Liver (tissue), 10 donors: ENCODE measurements at places on chromosomes 4 and X.

DNA sequence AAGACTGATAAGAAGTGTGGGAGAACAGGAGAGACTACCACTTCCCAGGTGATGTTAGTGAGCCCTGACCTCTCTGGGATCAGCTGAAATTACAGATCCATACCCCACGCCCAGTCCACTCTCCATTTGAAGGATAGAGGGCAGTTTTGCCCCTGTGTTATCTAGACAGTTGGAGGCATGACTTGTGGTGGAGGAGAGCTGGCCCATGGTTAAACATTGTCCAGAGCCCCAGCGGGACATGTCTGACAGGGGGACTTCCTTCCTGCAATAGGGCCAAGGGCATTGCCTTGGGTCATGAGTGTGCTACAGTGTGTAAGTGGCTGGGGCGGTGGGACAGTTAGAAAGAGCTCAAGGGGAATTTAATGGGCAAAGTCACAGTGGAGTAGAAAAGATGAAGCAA lies 181.1 kb downstream of the MID1IP1 start:
- peak; percentile 35 for DNase-seq

GRCh38 chr4:1644891-1645657 lies 39.0 kb downstream of the FAM53A start:
- no peak for DNase-seq

DNA sequence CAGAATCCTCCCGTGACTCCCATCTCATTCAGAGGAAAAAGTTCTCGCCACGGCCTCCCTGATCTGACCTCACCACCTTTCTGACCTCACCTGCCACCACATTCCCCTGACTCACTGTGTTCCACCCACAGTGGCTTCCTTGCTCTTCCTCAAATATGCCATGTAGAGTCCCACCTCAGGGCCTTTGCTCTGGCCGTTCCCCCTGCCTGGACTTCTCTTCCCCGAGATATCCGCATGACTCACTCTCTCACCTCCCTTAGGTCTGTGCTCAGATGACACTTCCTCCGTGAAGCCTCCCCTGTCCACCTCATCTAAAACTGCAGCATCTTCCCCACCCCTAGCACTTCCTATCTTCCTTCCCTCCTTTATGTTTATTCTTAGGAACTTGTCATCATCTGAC lies 7.2 kb upstream of the TSPYL2 start:
- no peak for DNase-seq

DNA sequence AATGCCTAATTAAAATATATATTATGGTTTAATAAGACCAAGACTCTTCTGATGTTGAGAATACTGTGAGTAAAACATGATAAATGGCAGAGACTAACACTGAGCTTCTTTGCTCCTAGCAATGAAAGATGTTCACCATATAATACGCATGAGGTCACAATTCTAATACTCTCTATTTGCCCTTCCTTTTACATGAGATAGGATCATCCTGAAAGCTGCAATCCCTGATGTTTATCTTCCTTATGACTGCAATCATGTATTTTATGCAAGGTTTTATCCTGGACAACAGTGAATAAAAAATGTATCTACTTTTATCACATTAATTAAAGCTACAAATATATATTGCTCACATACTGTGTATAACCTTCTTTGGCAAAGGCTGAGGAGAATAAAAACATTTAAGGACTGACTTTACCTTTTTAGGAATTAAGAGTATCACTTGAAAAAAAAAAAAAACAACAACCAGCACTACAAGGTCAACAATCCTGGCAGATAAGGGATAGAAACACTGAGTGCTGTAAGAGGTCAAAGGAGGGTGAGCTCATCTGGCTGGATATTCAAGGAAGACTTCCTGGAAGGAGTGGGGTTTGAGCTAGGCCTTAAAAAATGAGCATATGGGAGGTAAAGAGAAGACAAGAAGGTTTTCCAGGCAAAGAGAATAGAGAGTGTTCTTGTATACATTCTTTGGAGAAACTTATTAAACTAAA lies 99.9 kb downstream of the AREG start:
- no peak for DNase-seq

DNA sequence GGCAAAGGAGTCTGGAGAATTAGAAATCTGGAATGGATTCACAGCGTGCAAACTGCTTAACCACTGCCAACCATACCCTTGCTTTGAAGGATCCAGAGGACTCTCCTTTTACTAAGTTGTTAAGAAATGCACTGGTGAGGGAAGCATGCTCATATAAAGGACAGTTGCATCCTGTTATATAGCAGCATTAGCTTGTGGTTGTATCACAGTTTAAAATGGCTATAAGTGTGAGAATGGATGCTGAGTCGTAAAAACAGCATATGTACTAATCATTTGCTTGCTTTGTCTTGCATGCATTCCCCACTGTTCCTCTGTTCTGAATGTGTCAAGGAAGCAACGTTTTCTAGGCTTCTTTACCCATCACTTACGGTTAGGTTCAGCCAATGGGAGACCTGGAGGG lies 101.1 kb downstream of the CXCL13 start:
- no peak for DNase-seq

GRCh38 chr4:89243733-89244252 lies 63.8 kb downstream of the GPRIN3 start:
- no peak for DNase-seq

DNA sequence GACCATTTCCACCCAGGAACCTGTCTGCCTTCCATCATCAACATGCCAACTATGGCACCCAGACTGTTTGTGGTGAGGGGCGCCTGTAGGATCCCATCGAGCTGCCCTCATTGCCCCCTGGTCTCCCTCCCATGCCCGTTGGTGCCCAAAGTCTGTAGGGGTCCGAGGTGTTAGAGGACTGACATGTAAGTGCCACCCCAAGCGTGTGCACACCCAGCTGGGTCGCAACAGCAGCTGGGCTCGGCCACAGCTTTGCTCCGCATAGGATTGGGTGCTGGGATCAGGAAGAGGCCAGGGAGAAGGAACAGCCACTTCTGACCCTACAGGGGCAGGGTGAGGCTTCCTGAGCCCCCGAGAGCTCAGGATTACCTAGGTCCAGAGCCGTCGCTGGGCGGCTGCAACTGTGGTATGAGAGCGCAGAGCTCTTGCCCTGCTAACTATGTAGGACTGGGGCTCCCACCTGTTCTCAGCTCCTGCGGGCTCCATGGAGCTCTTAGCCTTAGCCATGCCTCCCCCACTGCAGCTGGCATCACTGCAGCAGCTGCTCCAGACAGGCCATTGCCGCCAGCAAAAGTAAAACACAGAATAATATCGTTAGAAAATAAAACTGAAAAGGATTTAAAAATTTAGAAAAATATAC lies 1160.3 kb downstream of the FSTL5 start:
- no peak for DNase-seq

DNA sequence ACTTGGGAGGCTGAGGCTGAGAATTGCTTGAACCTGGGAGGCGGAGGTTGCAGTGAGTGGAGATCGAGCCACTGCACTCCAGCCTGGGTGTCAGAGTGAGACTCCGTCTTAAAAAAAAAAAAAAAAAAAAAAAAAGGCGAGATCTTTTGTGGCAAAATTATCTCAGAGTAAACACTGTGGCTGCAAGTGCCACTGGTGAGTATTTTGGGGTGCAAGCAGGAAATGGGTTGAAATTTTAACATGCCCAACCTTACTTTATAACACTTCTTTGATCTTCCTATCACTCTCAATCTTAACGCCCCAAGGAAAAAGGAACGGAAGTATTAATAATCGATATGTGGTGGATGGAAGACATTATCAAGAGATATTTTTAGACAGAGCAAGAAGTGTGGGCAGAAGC lies 32.1 kb downstream of the SLC34A2 start:
- DNase-seq: no peak

DNA sequence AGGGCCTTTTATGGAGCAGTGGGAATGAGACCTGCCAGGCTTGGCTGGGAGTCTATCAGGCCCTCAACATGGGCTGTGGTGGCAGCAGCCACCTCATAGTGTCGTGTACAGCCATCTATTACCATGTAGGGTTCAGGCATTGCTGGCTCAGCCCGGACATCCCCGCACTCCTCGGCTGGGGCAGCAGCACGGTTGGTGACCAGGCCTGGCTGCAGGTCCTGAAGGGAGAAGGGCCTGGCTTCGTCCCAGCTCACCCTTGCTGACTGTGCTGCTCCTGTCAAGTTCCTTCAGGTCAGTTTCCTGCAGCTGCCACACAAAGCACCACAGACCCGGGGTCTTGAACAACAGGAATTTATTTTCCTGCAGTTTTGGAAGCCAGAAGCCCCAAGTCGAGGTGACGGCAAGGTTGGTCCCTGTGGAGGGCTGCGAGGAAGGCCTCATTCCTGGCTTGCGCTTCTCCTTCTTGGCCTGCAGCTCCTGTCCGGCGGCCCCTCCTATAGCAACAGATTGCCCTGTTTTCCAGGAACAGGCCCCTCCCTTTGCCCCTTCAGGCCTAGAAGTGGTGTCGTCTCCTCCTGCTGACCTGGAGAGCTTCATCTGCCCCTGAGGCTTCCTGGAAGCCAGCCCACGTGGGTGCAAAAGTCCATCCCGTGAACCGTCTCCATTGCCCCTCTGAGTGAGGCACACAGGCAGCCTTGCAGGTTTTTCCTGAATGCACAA lies 25.2 kb upstream of the SORCS2 start:
- no peak for DNase-seq

DNA sequence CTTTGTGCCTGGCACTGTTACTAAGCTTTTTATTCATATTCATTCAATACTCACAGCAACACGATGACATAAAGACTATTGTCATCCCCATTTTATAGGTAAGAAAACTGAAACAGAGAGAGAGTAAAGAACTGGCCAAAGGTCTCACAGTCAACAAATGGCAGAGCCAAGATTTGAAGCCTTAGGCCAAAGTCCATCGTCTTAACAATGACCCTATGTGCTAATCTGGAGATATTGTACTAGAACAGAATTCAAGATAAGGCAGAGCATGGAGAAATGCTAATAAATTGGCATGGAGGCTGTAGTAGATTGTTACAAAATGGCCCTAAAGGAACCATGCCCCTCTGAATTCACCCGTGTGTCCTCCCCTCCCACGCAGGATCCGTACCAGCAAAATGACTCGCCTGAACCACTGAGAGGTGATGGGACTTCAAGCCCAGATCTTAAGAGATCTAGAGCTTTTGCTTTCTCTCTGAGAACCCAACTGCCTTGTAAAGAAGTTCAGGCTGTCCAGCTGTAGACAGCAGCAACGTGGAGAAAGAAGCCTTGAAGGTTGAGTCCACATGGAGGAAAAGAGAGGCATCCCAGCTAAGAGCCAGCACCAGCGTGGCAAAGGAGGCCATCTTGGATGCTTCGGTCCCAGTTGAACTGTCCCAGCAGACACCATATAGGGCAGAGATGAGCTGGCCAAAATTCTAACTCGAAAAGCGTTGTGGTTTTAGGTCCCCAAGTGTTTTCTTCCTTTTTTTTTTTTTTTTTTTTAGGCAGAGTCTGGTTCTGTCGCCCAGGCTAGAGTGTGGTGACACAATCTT lies 52.8 kb upstream of the RBM47 start:
- no peak for DNase-seq

DNA sequence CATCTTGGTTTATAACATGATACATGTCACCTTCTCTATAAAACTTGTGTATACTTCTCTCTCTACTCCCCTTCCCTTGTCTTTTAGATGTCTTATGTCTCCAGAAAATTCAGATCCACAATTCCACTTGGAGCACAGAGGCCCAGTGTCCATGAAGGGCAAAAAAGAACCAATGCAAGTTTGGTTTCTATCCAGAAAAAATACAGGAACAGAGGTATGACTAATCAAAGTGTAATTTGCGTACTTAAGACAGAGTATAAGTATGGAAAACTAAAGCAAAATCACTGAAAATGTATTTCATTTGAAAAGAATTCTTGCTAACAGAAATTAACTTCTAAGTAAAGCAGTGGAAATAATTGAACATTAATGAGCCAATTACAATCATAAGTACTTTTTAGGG lies 46.2 kb downstream of the GUCY1B1 start:
- DNase-seq: no peak

DNA sequence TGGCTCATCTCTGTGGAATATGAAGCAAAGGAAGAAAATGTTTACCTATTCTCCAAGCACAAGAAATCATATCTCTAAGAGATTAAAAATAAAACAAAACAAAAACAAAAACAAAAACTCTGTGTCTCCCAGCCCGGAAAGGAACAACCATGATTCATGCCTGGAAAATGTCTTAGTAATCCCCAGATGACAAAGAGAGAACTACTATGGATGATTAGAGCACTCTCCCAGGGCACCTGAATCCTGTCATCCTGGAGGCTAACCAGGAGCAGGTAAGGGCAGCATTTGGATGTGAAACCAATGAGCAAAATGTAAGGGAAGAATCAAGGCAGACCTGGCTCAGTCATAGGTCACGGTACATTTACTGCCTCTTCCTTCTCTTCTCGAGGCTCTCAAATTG lies 1.7 kb upstream of the AKAP4 start:
- no peak for DNase-seq
